Nucleus accumbens (tissue), 56 donors: ENCODE measurements at places on chromosomes 2 and 18.

DNA sequence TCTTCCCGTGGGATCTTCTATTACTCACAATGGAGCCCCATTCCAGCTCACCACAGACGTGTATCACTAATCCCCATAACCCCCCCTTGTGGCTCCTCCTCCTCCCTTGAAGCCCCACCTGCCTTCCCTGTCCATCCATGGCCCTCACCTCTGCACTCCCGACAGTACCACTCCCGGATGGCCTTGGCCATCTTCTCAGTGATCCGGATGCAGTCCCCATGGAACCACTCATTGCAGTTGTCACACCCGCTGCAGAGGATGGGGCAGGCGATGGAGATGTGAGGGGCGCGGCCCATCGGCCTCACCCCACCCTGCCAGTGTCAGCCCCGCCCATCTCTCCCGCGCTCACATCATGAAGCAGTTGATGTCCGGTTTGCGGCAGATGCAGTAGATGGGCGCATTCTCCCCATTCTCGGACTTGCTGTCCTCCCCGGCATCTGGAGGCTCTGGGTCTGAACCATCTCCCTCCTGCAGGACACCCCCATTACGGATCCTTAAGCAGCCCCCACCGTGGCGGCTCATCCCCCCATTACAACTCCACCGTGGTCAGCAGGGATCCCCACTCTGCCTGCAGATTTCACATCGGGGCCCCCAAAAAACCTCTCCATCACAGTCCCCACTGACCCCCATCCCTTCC is 983 bp downstream of the CXXC1 start:
- DNase-seq: no peak

DNA sequence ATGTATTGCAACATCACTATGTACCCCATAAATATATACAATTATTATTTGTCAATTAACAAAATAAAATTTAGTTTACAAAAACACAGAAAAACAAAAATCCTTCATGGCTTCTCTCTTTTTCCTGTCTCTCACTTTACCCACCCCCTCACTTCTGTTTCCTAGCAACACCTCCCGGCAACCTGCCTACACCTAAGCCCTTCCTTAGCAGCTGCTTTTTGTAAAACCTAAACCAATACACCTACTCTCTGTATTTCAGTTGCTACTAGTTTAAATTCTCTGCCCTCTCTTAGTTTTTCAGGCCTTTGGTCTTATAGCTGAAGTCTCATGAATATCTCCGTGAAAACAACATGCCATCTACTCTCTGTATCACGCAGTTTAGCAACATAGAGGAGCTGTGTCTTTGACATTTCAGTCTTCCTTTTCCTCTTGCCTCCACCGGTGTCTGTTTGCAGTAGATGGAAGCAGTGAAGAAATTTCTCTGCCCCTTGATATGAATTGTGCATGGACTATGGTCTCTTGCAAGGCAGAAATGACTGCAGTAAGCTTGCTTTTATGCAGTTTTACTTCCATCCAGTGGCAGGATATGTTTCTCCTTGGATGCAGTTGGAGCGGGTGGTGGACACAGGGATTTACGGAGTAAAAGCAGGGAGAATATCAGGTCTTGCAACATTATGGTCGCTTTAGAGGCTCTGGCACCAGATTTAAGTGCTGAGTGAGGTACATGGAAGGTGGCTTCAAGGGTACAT is 42.0 kb upstream of the ZDBF2 start:
- no peak for DNase-seq

DNA sequence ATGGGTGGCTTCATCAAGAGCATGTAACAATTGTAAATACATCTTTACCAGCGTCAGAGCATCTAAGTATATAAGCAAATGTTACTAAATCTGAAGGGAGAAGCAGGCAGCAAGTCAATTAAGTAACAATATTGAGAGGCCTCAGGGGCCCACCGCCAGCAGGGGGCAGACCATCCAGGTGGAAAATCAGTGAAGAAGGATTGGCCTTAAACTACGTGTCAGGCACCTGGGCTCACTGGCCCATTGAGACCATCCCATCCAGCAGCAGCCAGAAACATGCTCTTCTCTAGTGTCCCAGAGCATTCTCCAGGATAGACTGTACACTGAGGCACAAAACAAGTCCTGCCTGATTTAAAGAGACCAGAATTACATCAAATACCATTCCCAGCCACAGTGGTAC is 96.2 kb upstream of the SNTG2 start:
- no peak for DNase-seq

DNA sequence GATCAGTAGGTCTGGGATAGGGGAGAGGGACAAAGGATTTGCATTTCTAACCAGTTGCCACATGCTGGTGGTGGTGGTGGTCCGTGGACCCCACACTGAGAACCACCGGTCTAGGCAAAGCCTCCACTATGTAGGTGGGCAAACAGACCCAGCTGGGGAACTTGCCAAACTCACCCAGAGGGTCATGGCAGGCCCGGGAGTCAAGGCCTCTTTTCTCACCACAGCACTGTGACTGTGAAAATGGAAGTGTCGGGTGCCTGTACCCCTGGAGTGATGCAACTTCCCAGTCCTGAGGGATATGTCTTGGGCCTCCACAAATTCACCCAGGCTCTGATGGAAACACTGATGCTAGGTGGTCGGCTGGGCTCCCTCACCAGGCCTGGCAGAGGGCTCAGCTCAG is 101.2 kb upstream of the SMAD2 start:
- no peak for DNase-seq

- DNase-seq: no peak
Observed at GRCh38 chr2:44680983-44681531, 260.4 kb upstream of the SIX3 start.

- peak; percentile 22 for DNase-seq
Observed at GRCh38 chr2:66305718-66306117, 129.2 kb upstream of the MEIS1 start.

- DNase-seq: no peak
Observed at GRCh38 chr2:229905601-229906000, 16.2 kb downstream of the TRIP12 start.

- DNase-seq: no peak
Observed at GRCh38 chr2:160252278-160252887, 52.3 kb upstream of the ITGB6 start.

DNA sequence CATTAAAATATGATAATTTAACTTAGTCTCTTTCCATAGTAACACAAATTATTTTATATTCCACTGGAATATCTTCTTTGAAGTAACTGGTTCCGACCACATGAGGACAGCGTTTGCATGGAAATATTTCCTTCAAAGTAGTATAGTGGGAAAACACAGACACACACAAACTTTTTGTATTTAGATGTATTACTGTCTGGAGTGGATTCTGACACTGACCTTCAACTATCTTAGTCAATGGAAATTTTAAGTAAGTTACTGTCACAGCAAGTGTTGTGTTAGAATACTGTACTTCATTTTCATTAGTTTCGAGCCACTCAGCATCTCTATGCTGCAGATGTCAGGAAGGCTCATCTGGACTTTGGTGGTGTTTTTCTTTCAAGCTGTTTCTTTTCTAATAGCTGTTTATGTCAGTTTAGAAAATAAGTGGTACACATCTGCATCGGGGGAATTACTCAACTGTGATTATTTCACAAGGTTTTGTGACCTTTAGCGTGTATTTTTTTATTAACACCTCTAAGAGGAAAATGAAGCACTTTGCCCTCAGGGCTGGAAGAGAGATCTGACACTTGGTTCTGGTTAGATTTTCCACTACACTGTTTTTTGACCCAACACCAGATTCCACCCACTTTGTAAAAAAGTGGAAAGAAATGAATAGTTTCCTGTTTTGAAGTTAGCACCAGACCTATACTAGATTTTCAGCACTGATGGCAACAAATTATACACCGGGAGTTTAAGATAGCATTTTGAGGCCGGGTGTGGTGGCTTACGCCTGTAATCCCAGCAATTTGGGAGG is 18.9 kb upstream of the THOC1 start:
- DNase-seq: no peak

GRCh38 chr18:67794521-67794920 is 278.0 kb upstream of the DSEL start:
- DNase-seq: no peak

DNA sequence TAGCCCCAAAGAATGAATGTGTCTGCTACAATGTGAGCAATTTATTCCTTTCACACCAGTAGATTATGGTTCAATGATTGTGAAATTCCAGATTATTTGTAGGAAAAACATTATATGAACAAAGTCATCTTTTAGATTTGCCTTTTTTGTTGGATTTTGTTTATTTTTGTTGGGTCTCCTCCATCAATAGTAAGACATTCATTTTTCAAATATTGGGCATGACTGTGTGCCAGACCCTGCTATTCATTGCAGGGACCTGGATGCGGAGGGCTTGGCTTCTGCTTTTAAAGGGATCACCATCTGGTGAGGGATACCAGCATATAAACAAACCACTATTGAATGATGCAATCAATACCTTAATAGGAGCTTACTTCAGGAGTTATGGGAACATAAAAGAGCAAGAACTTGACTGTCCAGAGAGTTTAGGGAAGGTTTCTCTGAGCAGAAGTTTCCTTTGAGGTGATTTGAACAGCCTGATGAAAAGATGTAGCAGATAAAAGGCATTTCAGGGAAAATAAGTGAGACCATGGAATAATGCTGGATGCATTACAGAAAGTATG is 486.7 kb downstream of the EPHA4 start:
- DNase-seq: no peak

- no peak for DNase-seq
Observed at GRCh38 chr2:66405473-66405872, 29.5 kb upstream of the MEIS1 start.

GRCh38 chr2:217623281-217623912 is 379.4 kb downstream of the TNS1 start:
- DNase-seq: no peak

DNA sequence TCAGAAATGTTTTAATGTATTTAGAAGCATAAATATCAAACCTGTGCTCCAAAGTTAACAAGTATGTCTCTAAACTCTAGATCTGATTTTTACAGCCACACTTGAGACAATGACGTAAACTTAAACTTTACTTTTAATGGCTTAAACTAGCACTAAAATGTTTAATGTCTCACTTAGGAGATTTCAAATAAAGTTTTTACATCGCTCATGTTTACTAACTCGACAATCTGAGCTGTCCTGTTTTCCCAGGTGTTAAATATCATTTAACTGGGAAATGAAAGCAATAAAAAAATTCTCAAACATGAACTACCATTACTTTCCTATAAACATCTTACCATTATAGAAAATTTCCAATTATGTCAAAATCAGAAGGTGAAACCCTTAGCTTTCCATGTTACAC is 70.2 kb upstream of the FAM124B start:
- DNase-seq: no peak

- DNase-seq: no peak
Observed at GRCh38 chr2:186009341-186009740, 270.7 kb downstream of the FSIP2 start.

DNA sequence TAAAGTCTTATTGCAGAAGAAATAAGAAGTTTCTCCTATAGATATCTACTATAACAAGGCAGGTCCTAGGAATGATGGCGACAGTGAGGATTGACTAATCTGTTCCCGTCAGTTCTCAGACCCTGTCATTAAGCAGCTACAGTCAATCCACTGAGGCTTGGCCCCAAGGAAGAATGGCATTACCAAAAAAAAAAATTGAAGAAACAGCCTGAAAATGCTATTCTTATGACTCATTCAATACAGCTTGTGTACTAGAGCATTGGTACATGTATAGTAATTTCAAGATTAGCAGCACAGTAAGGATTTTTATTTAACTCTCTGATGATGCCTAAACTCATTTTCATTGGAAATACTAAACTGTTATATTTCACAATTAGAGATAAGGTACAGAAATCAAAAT is 1096.1 kb upstream of the NXPH2 start:
- no peak for DNase-seq

DNA sequence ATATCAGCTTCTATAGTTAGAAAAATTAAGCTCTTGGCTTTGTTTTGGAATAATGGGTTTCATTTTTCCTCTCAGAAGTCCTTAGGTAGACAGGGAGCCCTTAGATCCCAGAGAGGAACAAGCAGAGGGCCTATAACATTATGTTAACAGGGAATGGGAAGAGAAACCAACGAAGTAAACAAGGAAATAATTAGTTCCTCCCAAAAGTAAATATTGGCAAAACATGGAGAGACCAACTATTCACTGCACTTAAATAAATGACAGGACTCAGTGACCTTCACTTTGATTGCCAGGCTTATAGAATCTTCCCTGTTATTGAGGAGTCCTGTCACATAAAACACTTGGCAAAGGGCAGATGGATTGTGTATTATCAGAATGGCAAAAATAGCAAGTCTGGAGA is 5.3 kb downstream of the CRIM1 start:
- DNase-seq: no peak

- DNase-seq: no peak
Observed at GRCh38 chr18:36128530-36128870, 640 bp downstream of the SLC39A6 start.

DNA sequence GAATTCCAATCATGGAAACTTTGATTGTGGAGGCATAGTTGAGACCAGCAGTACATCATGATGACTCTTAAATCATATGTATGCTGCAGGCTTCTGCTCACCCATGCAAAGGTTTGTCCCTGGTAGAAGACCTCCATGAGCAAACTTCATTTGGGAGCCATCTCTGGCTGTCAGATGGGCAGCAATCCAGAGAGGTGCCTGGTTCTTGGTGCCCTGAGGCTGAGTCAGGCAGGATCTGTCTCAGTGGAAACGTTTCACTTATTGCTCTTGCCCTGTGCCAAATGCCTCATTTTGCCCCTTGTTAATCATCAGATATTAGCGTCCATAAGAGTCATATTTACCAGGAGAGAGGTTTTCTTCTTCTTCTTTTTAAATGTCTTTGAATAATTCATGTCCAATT is 151.5 kb upstream of the CELF4 start:
- no peak for DNase-seq

DNA sequence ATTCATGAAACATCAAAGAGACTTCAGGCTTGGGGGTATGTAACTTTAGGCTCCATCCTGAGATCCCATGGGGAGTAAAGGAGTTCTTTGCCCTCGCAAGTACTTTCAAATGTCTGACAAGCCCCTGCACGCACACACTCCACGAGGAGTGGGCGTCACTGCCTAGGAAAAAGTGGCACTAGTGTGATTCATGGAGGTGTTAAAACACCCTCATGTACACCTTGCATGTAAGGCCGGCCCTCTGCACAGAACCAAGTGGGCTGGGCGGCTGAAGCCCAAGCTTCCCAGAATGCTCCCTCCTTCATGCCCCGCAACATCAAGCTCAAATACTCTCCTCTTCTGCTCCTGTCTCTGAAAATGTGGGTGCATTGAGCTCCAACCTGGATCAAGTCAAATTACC is 7.8 kb downstream of the HS1BP3 start:
- no peak for DNase-seq

DNA sequence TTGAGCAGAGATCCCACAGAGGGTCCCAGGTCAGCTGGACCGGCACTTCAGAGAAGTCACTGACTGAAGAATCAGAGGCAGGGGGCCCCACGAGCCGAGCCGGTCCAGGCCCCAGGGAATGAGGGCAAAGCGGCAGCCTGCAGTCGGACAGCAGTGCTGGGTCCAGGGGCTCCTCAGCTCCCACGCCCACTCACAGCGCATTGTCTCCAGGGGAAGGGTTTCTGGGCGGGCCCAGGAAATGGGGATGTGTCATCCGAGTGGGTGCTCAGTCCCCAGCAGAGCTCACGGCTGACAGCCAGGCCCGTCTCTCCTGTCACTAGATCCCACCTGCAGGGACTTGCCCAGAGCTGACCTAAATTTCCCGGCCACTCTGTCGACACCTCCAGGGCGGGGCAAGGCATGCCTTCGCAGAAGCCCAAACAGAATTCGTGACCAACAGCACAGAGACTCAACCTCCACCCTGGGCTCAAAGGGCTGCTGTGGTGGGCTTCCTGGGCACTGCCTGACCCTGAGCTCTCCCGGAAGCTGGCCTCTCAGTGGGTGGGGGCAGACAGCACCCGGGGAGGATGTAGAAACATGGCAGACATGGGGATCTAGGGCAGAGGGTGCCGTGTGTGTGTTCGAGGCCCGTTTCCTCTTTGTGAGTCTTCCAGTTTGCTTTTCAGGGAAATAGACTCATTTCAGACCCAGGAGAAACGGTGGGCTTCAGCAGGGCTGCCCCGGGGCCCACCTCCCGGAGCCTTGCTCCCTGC is 42.1 kb upstream of the TAF1B start:
- DNase-seq: no peak
